HuH-7.5 (cell line): ENCODE measurements at places on chromosomes 5 and 9.

DNA sequence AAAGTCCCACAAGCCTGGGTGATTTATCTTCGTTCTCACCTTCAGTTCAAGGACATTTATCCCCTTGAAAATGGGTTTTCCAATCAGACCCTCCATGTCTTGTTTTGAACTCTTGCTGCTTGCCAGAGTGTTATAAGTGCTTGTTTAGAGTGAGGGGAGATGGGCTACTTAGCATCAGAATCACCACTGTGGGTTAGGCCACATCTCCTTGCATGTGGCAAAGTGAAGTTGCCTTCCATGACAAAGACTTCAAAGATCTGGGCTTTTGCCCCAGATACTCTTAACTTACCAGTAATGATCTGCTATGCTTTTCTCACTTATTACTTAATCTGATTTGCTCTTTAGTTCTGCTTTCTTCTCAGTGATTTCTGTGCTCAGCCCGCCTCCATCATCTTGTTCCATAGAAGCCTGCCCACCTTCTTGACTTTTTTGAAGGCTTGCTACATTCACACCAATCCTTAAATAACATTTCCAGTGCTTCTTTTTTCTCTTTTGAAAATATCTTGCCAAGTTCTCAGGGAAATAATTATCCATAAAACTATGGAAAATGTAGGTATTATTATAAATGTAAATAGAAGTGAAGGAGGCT lies 39.0 kb downstream of the GPR21 start:
- no peak for DNase-seq

DNA sequence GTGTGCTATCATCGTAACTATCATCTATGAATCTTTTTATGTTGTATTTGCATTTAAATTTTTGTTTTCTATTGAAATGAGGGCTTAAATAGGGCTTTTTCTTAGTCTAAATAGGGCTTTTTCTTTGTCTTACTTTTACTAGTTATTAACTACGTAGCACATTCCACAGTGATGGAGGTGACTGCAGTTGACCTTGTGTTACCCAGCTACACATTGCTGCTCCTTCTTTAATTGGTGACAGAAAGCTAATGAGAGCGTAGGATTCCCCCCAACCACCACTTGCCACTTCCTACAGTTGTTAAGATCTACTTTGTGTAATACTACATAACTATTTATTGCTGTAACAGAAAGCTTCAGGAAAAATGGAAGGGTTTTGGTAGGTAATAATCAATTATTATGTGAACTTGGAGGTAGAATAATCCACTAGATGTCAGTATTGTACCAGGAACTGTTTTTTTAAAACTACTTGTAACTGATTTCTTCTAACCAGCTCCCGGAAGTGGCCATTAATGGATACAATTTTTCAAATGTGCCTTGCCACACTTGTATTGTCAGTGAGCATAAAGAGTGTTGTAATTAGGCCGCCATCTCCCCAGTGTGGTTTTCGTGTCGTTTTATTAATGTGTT lies 18.0 kb downstream of the MTRR start:
- no peak for DNase-seq

DNA sequence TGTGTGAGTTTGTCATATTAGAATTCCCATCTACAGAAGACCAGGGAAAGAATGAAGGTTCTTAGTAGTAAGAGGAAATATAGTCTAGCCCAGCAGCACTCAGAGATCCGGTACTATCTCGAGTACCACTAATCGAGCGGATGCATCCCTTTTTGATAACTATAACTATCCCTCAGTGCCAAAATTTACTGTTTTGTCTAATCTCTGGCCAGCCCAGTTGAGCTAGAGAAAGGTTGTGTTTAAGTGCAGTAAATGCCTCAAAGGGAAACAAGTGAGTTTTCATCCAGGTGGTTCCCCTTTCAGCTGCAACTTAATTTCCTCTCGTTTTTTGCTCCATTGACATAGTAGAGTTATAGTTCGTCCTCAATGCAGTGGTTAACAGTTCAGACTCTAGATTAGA lies 146.7 kb downstream of the GPBP1 start:
- no peak for DNase-seq

DNA sequence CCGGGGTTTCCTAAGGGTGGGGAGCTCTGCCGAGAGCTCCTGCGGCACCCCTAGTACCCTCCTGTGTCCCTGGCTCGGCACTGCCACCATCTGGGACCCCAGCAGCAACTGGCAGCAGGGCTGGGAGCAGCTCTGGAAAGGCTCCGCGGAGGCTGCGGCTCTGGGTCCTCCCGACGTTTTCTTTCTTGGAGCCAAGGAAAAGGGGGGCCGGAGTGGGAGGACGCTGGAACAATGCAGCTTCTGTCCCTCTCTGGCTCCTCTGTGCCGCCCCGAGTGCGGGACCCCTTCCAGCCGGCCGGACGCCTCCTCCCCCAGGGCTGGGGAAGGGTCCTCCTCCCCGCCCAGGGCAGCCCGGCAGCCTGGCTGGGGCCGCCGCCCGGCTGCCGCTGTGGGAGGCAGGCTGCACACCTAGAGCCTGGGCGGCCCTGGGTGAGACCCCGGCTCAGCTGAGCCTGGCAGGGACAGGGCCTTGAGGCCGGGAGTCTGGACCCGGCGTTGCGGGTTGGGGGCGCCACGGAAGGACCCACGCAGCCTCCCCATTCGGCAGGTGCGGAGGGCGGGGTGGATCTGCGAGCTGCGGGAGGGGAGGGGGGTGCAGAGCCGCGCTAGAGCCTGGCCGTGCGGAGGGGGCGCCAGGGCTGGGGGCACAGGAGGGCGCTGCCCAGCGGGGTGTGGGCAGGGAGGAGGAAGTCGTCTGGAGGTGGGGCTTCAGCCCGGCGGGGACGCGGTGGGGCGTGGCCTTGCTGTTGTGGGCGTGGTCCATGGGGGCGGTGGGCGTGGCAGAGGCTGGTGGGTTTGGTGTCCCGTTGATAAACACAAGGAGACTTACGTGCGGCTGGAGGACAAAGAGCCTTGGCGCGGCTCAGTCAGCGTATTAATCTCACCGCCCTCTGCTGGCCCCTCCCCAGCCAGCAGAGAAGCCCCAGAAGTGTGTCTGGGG lies 15.1 kb downstream of the GPSM1 start:
- no peak for DNase-seq

DNA sequence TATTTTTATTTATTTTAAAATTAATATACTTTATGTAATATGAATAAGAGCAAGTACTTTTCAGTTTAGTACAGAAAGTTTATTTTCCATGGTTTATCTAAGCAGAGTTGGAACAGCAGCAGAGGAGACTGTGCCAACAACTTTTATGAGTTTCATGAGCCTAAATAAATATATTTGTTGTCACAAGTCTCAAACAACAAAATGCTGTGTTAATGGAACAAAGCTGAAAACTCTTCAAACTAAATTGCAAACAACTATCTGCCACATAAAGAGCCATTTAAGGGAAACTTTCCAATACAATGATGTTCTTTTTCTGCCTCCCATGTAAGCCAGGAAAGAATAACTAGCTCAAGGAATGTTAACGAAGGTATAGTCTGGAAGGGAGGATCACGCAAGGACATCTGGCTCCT lies 96.1 kb downstream of the FBN2 start:
- no peak for DNase-seq

DNA sequence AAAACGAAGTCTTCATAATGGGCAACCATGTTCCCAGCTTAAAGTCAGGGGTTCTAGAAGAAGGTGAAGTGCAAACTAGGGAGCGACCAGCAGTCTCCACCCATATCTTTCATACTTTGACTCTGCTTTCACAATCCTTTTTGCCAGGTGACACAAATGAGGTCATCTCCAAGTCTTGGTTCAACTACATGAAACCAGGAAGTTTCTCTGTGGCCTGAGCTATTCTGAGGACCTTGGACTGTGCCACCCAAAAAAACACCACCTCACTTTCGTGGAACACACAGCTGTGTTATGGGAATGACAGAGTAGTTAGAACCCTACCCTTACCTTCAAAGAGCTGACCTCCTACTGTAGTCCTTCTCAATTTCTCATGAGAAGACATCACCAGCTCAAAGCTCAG lies 309.2 kb downstream of the AGTPBP1 start:
- no peak for DNase-seq

GRCh38 chr5:63245271-63245670 lies 666.7 kb downstream of the LRRC70 start:
- DNase-seq: no peak

DNA sequence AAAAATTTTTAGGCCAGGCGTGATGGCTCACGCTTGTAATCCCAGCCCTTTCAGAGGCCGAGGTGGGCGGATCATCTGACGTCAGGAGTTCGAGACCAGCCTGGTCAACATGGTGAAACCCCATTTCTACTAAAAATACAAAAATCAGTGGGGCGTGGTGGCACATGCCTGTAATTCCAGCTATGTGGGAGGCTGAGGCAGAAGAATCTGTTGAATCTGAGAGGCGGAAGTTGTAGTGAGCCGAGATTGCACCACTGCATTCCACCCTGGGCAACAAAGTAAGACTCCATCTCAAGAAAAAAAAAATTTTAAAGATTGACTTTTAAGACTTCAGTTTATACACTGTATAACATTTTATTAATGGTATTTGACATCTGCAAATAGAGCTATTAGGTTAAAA lies 60.1 kb upstream of the GNAQ start:
- no peak for DNase-seq

DNA sequence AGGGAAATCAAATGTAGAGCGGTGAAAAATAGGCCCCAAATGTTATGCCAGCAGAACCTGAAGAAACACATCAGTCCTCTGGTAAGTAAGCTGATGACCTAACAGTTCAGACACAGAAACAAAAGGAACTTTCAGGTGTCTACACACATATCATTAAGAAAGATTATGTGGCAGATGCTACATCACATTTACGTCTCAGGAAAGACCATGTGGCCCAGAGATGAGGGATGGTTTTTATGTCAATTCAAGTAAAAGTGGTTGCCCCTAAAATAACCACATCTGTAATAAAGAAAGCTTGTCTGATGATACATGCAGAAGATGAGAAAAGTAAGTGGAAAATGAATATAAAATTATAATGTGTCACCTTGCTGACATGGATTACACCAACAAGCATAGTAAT lies 31.4 kb downstream of the GNAQ start:
- no peak for DNase-seq

GRCh38 chr5:173662581-173663351 lies 46.3 kb upstream of the BOD1 start:
- no peak for DNase-seq

DNA sequence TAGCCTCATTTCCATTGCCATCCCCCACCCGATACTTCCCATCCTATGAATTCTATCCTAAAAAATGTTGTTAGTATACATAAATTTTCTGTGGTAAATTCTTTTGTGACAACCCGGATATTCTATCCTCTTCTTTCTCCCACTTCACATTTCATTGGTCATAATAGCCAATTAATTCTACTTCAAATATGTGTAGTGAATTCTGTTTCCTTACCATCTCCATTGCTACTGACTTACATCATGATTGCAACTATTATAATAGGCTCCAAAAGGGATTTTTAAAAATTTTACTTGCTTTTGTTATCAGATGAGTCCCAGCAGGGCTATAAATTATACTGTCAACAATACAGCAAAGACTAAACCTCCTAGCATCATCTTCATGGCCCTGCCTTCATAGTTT lies 1326.8 kb downstream of the PTPRD start:
- DNase-seq: no peak

DNA sequence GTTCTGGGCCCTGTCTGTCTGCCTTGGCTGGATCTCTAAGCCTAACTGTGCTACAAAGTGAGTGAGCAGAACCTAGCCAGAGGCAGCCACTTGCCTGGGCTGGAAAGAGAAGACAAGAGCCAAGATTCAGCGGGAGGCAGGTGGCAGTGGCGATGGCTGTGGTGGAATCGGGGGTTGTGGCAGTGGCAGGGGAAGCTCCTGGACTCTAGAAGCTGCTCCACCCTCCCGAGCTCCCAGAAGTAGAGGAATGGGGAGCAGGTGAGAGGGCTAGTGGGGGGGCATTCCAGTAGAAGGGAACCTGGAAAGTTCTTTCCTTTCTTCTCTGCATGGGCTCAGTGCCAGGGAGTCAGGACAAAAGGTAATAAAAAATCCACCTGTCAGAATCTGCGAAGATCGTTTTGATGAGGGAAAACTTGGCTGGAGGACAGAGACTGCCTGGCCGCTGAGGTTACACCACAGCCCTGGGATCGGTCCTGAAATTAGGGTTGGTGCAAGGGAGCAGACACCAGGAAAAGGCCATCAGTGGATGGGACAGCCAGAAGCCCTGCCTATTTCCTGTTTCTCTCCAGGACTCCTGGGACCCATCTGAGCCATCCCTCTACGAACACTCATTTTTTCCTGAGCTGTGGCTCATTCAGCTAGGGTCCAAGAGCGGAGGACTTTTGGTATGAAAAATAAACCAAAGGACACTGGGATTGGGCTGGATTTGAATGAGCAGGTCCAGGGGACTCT lies 1.6 kb downstream of the CRAT start:
- no peak for DNase-seq
